H54 (cell line): ENCODE measurements at places on chromosomes 7 and 10.

DNA sequence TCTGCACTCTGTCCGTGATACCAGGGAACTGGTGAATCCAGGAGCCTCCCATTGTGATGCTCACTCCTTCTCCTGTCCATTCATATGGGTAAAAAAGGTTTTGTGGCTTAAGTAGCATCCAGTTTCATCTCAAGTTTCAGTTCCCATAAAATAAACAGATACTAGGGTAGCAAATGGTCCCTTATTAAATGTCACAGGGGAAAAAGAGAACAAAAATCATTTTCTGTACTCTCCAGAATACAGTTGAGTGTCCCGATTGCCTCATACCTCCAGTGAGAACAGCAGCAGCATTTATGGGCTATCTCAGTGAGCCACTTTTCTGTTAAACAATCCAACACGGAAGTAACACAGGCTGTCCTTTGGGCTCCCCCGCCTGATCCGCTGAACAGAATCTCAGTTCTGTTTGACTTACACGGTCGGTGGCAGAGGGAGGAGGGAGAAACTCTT, 179.6 kb downstream of the CELF2 start:
- no peak for DNase-seq

DNA sequence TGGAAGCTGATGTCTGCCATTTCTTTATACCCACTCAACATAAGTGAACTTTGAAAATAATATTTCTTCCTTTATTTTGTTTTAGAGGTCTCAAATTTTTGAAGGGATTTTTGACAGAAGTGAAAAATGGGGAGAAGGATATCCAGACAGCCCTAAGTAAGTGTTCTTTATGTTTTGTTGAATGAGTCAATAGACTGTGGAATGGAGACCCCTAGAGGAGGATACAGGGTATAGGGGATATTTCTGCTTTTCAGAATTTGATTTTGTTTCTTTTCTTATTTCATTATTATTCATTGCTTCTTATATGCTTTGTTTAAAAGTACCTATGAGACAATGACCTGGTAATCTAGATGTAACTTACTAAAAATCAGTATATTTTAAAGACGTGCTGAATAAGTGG, 34.4 kb downstream of the PLEKHA8 start:
- DNase-seq = no peak

- DNase-seq = no peak
Measured at GRCh38 chr7:64997927-64998391, 7.1 kb upstream of the ZNF117 start.

DNA sequence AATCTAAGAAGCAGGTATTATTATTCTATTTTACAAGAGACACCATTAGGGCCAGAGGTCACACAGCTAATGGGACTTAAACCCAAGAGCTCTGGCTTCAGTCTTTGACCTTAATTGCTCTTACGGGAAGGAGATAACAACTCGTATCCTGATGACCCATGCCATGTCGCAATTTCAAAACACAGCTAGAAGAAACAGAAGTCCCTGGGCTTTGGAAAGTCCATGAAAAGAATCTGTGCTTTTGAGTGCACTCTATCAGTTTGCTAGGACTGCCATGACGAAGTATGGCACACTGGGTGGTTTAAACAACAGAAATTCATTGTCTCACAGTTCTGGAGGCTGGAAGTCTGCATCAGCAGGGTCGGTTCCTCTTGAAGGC, 247.8 kb upstream of the AOAH start:
- DNase-seq = no peak

DNA sequence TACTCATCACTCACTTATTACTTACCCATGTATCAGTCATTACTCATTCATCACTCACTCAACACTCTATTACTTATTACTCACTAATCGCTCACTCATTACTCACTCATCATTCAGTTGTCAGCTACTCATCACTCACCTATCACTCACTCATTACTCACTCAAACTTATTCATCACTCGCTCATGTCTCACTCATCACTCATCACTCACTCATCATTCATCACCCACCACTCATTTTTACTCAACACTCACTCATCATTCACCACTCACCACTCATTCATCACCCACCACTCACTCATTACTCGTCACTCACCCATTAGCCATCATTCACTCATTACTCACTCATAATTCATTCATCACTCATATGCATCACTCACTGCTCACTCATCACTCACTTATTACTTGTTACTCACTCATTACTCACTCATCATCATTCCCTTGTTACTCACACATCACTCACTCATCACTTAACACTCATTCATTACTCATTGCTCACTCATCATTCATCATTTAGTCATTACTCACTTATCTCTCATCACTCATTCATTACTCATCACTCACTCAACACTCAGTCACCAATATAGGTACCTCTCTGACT, 237.9 kb downstream of the ADARB2 start:
- no peak for DNase-seq

DNA sequence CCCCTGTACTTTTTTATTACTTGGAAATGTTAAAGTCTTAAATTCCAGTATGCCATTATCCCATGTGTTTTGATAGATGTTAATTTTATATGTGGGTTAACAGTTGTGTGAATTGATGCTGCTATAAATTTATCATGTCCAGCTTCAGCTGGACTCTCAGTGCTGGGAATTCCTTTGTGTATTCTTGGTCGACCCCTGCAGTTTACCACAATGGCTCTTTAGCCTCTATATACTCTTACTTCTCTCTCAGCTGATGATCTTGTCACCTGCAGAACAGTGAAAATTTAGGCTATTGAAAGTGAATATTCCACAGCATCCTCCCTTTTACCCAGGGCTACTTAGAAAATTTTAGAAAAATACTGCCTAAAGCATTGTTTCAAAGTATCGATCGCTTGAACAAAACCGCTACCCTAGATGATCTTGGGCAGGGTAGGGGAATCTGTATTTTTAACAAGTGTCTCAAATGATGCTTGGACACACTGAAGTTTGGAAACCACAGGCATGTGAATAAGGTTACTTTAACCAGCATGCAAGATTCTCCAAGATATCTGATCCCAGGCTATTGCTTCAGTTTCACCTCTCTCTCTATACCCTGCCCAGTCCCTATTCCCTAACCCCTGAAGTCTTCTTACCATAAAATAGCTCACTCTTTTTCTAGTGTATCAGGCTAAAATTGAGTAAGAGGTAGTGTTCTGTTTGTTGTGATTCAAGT, 25.4 kb downstream of the LCOR start:
- no peak for DNase-seq

DNA sequence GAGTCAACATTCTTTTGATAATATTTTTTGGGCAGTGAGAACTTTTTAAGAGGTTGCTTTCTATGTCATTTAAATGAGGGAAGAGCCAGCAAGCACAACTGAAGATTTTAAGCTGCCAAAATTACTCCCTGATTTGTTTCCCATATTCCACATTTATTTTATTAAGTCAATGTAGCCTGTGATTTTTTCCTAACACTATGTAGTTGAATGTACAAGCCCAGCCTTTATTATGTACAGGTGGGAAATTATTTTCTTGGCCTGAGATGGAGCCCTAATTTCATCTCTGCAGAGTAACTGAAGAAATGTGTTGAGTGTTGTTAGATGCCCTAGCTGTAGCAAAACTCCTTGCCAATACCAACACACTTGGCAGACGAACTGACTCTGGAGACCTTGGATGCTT, 83.1 kb upstream of the MINDY3 start:
- no peak for DNase-seq

DNA sequence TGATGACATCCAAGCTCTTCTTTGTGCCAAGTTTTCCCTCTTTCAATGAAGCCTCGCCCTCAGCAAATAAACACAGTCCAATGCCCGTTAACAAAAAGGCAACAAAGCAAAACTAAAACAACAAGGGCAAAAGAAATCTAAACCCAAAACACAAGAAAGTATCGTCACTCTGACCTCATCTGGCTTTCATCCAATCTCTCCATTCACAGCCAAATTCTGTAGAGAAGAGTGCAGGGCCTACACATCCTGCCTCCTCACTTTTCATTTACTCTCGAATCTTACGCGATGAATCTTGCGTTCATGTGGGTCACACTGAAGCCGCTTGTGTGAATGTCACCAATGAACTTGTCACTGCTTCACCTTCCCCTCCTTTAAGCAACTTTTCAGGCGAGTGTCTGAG, 15.9 kb upstream of the AKR1E2 start:
- no peak for DNase-seq

- DNase-seq = no peak
Measured at GRCh38 chr7:51850126-51850525, 533.5 kb upstream of the COBL start.

DNA sequence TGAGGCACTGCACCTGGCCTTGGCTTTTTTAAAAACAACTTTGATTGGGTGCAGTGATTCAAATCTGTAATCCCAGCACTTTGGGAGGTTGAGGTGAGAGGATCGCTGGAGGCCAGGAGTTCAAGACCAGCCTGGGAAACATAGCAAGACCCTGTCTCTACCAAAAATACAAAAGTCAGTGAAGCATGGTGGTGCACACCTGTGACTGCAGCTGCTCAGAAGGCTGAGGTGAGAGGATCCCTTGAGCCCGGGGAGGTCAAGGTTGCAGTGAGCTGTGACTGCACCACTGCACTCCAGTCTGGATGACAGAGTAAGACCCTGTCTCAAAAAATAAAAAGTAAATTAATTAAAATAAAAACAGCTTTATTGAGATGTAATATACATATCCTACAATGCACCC, 84.9 kb downstream of the NPTX2 start:
- no peak for DNase-seq

GRCh38 chr7:112782498-112782897, 7.7 kb downstream of the TMEM168 start:
- no peak for DNase-seq

- no peak for DNase-seq
Measured at GRCh38 chr10:86362129-86362527, 4.5 kb downstream of the GRID1 start.

DNA sequence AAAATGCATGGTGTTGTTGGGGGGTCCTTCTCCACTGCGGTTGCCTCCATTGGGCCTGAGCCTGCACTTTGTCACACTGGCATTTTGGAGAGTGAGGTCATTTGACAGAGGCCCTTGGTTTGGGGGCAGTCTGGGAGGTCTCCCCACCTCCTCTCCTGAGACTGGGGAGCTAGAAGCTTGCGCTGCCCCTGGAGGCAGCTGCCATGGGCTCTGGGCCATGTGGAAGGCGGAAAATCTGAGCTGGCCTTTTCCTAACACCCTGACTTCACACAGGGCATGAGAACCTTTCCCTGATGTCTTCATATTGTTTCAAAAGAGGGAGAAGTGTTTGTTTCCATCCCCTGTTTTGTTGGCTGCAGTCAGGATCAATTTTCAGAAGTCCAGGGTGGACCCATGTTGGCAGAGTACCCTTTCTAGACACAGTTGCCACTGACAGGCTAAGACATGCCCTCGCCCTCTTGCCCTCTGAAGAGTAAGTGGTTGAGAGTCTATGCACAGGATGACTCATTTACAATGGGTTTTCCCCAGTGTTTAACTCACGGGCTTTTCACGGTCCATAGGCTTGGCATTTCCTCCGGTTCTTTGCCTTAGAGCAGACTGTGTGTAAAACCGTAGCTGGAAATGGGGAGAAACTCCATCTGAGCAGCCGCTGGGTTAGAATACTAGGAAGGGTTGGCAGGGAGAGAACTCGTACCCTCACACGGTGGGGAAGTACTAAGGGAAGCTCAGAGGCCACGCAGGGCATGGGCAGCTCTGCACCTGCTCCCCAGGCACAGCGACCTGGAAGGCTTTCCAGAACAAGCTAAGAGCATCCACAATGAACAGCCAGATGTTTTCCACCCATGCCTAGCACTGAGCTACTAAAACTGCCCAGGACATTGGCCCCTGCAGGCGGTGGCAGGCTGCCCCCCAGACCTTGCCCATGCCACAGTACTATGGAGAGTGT, 655.0 kb downstream of the SDK1 start:
- peak; percentile 83 for DNase-seq

- no peak for DNase-seq
Measured at GRCh38 chr7:152086513-152086912, 61.0 kb downstream of the GALNT11 start.

DNA sequence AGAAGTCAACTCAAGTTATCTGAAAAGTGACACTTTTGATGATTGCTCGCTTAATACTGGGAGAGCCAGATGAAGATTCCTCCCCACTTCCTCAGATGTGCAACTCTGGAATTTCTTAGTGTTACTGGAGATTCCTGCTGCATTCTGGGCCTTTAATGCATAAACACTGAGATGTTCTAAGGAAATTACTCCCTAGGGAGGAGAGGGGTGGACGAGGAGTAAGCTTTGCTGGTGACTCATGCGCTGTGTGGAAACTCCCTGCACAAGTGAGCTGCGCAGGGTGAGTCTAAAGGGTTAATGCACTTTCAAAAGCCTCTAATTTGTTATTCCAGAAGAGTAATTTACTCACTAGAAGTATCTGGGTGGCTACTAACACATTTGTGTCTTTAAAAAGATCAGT, 46.3 kb downstream of the EGFR start:
- DNase-seq = peak; percentile 95

- DNase-seq = no peak
Measured at GRCh38 chr10:16741540-16741939, 75.7 kb downstream of the RSU1 start.

- DNase-seq = no peak
Measured at GRCh38 chr7:83643012-83643411, 5.9 kb downstream of the SEMA3E start.

GRCh38 chr10:121332829-121333765, 265.1 kb downstream of the FGFR2 start:
- no peak for DNase-seq

- no peak for DNase-seq
Measured at GRCh38 chr10:3564346-3565002, 220.5 kb downstream of the KLF6 start.

- DNase-seq = no peak
Measured at GRCh38 chr7:102129636-102130370, 156.9 kb upstream of the SH2B2 start.

DNA sequence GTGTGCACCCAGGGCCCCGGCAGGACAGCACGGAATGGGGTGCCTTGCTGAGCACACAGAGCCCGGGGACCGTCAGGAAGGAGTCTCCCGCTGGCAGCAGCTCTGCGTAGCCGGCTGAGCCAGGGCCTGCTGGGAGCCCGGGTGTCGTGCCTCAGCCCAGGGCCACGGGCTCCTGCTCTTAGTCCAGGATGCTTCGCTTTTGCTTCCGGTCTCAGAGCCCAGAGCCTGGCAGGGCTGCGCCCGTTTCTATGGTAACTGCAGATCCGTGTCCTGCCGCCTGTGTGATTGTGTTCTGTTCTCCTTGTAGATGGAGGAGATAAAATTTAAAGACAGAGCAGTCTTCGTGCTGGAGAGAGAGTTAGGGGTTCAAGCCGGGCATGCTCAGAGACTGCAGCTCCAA, 53.7 kb upstream of the DPYSL4 start:
- no peak for DNase-seq

DNA sequence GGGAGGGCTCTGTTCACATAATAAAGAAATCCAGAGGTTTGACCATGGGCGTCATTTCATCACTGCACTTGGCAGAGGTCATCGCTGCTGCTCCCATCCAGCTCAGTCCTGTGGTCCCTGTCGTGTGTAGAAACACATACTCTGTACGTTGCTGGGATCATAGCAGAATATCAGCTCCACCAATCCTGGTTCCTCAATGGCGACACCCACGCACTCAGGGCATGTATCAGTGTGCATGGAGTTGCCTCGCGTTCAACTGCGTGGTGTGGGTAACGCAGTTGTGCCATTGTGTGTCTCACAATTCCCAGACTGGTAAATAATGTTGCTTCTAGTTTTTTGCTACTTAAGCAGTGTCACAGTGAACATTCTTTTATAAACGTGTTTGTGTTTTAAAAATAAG, 111.1 kb downstream of the LHPP start:
- DNase-seq = no peak

GRCh38 chr10:80540981-80541750, 3.5 kb downstream of the SH2D4B start:
- no peak for DNase-seq

GRCh38 chr10:30752481-30752881, 122.9 kb upstream of the LYZL2 start:
- no peak for DNase-seq
